ENCODE measurements at places on chromosomes 3 and 15.

- DNase-seq: no peak
Observed at GRCh38 chr15:25863111-25863967, at the start of gene ATP10A. Gene ATP10A, minus strand, starts transcription at chr15:25863327. Its CDS starts 231 bp downstream, at chr15:25863096.

DNA sequence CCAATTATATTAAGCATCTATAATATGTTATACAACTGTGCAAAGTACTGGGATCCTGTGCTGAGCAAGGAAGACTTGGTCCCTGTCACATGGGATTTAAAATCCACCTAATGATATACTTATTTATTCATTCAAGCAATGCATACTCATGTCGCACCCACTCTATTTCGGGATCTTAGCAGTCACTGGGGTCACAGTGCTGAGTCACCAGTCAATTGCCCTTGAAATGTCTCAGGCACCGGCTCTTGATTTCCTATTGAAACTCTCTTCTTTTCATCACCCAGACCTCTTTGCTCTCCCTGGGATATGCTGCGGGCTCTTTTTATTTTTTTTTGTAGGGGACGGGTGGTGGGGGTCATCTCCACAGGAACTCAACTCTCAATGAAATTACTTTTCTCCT, 194.5 kb upstream of the GAP43 start:
- DNase-seq: no peak

DNA sequence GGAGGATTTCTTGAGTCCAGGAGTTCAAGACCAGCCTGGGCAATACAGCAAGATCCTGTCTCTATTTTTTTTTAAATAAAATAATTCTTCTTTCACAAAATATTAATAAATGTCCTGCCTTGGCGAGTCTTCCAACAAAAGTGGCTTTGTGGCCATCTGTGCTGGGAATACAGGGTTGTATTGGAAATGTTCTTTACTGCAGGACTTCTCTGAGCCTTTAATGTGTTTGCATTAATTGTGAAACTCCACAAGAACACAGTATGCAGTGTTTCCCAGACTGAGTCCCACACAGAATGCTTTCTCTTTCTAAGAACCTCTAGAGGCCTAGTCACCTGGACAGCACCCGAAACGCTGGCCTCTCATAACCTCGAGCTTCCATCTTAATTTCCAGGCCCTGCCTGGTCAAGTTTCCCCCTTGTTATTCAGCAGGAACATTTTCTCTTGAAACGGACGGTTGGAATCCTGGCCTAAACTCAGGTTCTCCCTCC, 85.4 kb upstream of the ARRDC4 start:
- no peak for DNase-seq

DNA sequence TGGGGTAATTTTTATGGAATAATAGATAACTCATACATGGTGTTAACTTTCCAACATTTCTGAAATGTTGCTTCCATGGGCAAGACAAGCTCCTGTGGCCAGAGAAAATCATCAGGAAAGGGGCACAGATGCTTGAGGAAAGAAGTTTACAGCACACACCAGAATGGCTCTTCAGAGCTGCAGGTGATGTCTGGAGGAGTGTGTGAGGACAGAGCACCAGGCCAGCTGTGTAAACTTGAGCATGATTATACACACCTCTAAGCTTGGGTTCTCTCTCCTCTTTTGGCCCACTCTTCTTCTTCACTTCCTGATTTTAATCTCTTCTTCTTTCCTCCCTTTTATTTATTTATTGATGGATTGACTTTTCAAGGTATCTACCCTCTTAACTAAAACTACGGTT, 676.0 kb downstream of the GRM7 start:
- no peak for DNase-seq

DNA sequence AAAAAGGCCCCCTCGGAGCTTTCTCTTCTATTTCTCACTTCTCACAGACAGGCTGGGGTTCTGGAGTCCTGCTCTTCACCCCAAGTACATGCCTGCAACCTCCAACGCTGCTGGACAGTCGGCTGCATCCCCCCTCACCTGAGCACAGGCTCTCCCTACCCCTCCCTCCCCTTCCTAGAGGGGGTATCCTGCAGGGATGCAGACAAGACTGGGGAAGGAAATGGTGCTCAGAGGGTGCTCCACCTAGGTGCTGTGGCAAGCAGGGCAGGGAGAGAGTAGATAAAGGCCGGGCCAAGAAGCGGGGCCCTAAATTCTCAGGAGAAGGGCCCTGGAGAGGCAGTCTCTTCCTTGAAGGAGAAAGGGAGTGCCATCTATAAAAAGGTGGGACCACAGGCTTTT, 7.0 kb upstream of the STRA6 start:
- DNase-seq: no peak

DNA sequence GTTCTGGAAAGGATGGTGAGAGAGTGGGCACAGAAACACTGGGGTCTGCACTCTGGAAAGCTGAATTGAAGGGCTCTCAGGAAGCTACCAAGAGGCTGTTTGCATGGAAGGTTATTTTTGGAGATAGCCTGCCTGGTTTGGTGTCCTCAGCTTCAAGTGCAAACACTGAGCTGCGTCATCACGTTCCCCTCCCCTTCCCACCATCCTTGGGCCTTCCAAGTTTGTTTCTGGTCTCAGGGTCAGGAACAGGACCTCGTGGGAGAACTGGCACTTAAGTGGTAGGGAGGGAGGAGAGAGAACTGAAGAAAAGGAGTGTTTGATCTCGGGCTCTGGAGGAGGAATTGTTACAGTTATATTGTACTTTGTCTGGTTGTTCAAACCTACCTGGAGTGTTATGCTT, 10.6 kb downstream of the ST6GAL1 start:
- no peak for DNase-seq

- no peak for DNase-seq
Observed at GRCh38 chr3:175005881-175006280, 146.7 kb downstream of the NAALADL2 start.

GRCh38 chr15:26891448-26892181, 24.8 kb downstream of the GABRA5 start:
- no peak for DNase-seq

DNA sequence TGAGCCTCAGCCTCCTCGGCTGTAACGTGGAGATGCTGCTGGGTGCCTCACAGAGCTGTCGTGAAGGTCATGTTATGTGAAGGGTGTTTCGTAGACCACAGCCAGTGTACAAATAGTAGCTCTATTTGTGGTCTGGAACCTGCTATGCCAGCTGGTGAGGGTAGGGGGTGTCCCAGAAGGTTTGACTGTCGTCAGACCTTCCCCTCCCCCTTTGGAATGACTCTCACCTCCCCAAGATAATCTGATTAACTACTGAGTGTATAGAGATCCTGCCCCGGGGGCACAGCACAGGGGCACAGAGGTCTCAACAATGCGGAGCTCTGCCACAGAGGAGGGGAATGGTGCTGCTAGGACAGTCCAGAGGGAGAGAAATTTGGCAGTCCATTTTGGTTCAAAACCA, 20.5 kb downstream of the FGD5 start:
- no peak for DNase-seq

DNA sequence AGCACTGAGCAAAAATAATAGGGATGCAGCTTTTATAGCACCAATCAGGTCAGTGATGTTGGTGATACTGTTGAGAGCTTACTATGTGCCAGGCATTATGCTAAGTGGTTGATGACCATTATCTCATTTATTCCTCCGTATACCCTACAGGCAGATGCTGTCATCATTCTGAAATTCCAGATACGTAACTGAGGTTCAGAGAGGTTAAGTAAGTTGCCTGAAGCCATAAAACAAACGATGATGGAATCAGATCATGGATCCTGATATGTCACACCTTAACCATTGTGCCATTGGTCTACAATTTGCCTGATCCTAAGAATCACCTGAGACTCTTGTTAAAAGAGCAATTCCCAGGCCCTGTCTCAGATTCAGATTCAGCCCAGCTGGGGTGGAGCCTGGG, 49.5 kb downstream of the ST6GAL1 start:
- no peak for DNase-seq

GRCh38 chr3:188319569-188319968, 165.6 kb downstream of the LPP start:
- no peak for DNase-seq

- no peak for DNase-seq
Observed at GRCh38 chr3:48187579-48188265, 495 bp downstream of the CDC25A start.

GRCh38 chr3:151593928-151594327, 133.1 kb upstream of the IGSF10 start:
- no peak for DNase-seq

- no peak for DNase-seq
Observed at GRCh38 chr3:40793730-40794129, 269.0 kb downstream of the ZNF621 start.

GRCh38 chr3:16761571-16761970, 123.2 kb upstream of the PLCL2 start:
- no peak for DNase-seq

DNA sequence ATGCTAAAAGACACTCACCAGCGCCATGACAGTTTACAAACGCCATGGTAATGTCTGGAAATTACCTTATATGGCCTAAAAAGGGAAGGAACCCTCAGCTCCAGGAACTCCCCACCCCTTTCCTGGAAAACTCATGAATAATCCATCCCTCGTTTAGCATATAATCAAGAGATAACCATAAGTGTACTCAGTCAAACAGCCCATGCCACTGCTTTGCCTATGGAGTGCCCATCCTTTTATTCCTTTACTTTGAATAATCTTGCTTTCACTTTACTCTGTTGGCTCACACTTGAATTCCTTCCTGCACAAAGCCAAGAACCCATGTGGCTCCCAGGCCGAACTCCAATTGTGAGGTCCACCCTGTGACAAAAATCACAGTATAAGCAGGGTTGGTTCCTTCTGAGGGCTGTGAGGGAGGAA, 19.1 kb upstream of the FSTL1 start:
- DNase-seq: no peak

GRCh38 chr3:61617041-61617440, 55.7 kb downstream of the PTPRG start:
- DNase-seq: no peak

- DNase-seq: no peak
Observed at GRCh38 chr3:119235151-119235550, 5.5 kb downstream of the B4GALT4 start.

DNA sequence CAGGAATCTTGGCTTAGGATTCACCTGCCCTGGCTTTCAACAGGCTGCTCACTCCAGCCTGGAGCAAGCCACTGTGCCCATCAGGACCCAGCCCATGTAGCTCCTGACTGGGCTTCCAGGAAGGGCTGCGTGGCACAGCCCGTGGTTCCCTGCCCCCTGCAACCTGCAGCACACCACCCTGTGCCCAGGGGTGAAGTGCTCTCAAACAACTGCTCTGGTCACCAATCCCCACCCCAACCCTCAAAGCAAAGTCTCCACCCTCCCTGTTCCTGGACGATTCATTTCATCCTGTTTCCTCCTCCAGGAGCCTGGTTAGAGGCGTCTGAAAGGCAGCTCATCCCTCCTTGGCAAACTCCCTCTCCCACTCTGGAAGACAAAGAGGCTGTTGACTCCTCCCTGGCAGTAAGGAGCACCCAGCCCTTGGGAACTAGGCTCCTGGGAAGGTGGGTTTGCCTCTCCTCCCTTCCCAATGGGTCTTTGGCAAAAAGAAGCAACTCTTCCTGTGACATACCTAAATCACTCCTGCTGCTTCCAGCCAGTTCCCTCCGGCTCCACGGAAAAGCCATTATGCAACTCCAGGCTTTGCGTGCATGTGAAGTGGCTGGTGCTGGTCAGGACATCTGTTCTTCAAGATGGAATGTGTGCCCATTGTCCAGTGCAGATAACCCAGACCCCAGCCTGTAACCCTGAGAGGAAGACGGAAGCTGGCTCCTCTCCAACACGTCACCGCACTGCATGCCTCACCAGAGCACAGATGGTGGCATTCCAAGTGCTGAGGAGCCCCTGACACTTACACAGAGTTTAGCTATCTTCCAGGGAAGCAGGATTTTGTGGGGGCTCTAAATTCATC, 29.1 kb upstream of the VIPR1 start:
- DNase-seq: no peak

DNA sequence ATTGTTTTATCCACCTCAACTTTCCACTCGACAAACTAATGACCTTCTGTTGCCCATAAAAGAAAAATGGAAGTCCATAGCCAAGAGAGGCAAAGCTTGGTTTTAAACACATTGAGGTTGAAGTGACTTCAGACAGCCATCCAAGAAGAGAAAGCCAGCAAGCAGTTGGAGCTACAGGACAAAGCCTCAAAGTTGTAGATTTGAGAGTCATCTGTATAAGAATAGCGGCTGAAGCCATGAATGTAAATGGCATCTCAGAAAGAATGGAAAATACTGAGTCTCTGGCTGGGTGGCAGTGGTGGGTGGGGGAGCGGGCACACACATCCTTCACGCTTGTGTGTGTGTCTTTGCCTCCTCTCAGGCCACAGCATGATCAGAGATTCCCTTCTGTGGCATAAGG, 124.1 kb upstream of the CHRM5 start:
- no peak for DNase-seq

DNA sequence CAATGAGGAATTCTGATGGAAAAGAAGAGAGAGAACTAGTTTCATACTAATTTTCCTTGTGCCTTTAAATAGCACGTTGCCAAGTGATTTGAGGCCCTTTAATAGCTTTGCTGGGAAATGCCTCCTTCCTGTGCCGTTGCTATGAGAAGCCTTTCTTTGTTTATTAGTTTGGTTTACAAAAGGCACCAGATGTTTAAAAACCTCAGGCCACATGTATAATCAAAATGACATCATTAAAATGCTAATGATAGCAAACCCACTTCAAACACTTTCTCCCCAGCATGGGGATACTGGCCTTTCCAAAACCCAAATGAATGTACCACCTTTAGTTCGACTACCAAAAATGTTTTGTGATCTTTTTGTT, 50.0 kb upstream of the TBC1D23 start:
- no peak for DNase-seq

DNA sequence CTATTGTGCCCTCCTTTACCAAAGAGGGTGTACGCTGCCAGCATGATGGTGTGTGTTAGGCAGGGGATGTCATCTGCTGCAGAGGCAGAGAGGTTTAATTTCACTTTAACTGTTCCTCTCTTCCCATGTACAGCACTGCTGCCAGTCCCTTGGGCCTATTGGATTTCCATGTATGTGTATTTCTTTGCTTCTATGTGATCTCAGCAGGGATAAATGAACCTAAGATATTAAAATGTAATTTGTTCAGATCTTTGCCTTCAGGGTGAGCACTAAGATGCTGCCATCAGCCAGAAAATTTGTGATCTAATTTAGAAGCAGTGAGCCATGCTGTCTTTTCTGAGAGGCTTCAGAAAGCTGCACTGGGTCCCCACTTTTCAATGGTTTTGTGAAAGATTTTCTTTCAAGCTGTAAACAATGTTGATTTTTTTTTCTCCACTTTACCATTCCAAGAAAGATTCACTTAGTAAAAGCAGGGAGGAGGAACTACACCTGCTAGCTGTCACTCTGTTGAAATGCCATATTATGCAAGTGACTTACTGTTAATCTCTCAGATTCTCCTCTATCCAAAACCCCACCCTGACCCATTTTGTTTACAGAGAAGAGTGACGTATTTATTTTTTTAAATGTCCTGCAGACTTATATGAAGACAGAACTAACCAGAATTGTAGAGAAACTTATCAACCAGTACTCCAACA, 261.9 kb downstream of the TBL1XR1 start:
- no peak for DNase-seq

DNA sequence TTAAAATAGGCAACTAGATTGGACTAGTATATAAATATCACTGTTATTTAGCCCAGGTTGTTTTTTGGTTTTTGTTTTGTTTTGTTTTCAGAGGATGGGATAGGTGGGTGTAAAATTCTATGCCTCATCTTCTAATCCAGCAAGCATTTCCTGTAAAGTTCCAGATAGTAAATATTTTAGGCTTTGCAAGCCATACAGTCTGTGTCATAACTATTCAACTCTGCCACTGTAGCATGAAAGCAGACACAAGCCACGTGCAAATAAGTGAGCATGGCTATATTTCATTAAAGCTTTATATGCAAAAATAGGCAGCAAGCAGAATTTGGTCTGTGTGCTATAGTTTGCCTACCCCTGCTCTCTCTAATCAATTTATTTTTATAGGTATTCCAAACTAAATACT, 657.3 kb upstream of the TGFBR2 start:
- DNase-seq: no peak

All from cortex of kidney (tissue), 1 donor.